Fibroblast of mammary gland (primary cell): ENCODE measurements at places on chromosomes 6 and 20.

GRCh38 chr20:53738039-53738944, 144.7 kb upstream of the ZNF217 start:
- DNase-seq = peak; percentile 73

DNA sequence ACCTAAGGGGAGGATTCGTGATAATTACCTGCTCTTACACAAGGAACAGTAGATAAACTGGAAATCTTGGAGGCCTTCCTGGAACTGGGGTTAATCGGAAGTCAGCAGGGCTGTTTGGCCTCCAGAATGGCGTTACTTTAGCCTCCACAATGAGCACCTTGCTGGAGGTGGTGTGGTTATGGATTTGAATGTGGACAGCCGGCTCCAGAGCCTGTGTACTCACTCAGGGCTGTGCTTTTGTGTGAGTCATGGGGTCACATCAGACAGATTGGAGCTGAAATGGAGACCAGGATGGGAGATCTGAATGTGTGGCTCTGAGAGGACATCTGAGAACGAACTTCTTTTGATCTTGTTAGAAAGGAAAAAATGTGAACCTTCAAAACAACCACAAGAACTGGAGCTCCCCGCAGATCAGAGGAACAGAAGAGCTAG, 30.4 kb downstream of the IGF2R start:
- DNase-seq = no peak

DNA sequence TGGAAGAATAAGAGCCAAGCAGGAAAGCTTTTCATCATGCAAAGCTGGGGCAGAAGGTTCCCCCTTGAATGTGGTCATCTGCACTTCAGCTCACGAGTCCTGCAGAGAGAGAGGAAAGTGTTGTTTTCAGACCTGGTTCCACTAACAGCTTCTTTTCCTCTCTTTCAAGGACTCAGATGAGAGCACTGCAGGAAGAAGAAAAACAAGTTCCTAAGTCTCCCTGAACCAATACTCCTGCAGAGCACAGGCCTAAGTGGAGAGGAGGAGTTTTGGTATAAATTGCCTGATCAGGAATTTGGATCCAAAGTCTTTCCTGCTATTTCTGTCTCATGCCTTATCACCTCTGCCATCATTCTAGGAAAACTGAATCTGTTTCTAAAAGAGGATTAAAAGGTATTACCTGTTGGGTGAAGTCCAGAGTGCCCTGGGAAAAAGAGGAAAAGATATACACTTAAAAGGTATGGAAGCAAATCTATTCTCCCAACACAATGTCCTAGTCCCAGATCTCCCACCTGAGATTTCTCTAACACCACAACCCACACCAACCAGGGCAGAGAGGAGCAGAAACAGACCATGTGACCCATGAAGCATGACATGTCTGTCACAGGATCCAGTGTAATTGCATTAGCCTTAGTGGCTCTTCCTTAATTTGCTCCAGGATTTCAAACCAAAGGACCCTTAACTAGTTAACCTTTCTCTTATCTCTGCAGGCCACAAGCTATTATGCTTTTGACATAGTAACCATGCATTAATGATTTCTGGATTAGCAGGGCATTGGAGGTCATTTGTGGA, 12.2 kb downstream of the HLA-DRB5 start:
- DNase-seq = no peak

DNA sequence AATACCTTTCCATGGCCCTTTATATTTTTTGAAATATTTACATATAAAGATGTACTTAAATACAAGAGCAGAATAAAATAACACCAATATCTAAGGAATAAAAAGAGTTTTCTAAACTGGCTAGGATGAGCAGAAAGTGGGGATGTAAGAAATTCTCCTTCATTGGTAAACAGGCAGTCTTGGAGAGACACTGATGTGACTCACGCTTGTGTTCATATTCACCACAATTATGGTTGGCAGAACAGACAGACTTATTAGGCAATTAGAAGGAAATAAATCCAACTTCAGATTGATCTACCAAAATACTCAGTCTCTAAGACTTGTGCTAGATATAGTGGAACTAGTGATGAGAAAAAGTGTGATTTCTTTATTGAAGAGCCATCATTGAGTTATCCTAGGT, 463.7 kb downstream of the CDC5L start:
- DNase-seq = peak; percentile 86

DNA sequence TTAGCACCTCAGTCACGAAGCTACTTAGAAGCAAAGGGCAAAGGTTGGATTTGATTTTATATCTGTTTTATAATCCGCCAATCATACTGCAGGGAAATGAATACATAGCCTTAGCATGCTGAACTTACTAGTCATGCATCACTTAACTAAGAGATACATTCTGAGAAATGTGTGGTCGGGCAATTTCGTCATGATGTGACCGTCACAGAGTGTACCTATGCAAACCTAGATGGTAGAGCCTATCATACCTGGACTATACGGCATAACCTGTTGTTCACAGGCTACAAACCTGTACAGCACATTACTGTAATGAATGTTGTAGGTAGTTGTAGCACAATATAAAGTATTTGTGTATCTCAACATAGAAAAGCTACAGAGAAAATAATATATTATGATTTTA, 345.2 kb upstream of the RGS17 start:
- DNase-seq = no peak

GRCh38 chr6:31441365-31442267, 38.2 kb downstream of the MICA start:
- peak; percentile 47 for DNase-seq

- no peak for DNase-seq
Observed at GRCh38 chr6:136783495-136784270, 8.6 kb downstream of the MAP3K5 start.

GRCh38 chr20:59441860-59442810, 141.7 kb downstream of the EDN3 start:
- DNase-seq = no peak

DNA sequence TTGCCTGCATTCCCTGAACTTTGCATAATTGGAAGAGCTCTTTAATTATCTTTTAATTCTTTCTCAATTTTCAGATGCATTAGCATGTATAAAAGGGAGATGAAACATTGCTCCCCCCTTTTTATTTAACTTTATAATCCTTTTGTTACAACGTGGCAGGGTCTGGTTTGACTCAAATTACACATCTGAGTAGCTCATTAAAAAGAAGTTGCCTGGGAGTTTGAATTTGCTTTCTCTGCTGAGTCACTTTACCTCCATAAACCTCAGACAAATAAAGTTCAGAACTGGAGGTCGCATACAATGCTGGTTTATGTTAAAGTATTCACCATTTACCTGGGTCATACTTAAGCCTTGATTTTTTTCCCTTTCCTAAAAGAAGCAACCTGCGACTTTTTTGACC, 495.2 kb downstream of the PREX1 start:
- no peak for DNase-seq

- no peak for DNase-seq
Observed at GRCh38 chr6:138499303-138500018, at the start of gene NHSL1. NHSL1 (minus strand) TSS chr6:138499494; CDS start chr6:138499290, 204 bp downstream.

DNA sequence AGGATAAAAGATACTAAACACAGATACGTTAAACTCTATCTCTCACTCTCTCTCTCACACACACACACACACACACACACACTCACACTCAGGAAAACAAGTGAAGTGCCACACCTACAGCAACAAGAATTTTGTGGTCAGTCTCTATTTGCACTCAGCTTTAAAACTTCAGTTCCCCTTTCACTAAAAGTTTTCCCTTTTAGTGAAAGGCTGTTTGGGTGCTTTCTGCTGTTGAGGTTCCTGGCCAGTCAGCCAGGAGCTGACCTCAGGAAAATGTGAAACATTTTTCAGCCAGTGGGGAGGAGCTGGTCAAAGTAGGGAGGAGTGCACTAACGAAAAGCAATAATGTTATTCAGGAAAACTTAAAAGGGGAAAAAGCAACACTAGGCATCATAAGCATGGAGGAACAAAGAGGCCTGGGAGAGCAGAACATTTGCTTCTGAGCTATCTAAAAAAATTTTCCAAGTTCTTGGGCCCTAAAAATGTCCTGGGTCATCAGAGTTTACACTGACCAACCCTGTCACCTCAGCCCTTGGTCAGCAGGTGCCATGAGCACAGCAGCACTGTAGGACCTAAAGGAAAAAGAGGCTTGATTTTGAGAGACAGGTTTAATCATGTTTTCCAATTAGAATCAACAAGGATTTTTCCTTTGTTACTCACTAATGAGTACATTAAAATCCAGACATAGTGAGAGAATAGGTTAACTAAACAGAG, 30.7 kb upstream of the NT5E start:
- DNase-seq = no peak

- DNase-seq = no peak
Observed at GRCh38 chr20:32158943-32159660, 48.4 kb downstream of the PLAGL2 start.
